CD4-positive, alpha-beta T cell treated with Interleukin-4 for 4 hours (primary cell): ENCODE measurements at places on chromosomes 16 and 17.

DNA sequence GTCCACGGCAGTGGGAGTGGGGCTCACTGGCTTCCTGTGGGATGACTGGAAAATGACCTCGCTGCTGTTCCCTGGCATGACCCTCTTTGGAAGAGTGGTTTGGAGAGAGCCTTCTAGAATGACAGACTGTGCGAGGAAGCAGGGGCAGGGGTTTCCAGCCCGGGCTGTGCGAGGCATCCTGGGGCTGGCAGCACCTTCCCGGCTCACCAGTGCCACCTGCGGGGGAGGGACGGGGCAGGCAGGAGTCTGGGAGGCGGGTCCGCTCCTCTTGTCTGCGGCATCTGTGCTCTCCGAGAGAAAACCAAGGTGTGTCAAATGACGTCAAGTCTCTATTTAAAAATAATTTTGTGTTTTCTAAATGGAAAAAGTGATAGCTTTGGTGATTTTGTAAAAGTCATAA is 7.8 kb upstream of the RNF213 start:
- DNase-seq, result peak; percentile 84

DNA sequence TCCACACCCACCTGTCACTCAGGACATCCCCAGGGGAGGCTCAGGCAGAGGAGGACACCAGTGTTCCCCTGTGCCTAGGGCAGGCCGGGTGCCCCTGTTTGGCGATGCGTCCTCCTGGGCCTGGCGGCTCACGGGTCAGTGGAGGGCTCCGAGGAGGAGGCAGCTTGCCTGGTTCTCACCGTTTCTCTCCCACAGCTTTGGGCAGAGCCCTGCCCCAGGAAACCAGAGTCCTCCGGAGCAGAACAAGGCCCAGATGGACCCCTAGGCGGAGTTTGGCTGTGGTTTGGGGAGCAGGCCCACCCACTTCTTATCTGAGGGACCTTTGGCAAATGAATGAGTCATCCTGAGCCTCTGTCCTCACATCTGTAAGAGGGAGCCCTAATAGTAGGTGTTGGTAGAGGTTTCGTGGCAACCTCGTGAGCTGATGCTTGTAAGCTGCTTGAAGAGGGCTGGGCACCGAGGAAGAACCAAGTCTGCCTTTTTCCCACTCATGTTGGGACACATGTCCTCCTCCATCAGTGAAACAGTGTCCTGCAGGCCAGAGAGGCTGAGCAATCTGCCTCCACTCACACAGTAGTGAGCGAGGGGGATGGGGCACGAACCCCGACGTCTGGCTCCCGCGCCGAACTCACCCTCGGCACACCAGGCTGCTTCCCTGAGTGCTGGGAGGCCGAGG is 247.0 kb upstream of the CIBAR2 start:
- DNase-seq, result no peak

DNA sequence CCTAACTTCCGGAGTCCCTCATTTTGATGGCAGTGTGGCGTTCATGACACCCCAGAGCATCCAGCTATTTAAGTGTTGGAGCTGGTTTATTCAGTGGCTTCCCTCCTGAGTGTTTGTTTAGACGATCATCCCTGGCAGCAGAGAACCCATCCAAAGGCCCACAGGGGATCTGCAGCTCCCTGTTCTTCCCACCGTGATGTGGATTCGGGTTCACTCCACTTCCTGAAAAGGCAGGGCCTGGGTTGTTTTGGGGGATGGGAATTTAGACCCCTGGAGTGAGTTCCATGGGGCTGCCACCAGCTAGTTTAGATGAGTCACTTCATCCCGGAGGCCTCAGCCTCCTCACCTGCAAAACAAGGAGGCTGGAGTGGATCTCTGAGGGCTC is 2.3 kb downstream of the KSR1 start:
- DNase-seq, result no peak

GRCh38 chr17:83151442-83152226 is 72.2 kb downstream of the METRNL start:
- no peak for DNase-seq

DNA sequence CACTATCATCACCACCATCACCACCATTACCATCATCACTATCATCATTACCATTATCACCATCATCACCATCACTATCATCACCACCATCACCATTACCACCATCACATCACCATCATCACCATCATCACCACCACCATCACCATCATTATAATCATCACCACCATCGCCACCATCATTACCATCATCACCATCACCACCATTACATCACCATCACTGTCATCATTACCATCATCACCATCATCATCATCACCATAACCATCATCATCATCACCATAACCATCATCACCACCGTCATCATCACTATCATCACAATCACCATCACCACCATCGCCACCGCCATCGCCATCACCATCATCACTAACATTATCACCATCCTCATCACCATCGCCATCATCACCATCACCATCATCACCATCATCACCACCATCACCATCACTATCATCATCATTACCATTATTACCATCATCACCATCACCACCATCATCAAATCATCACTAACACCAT is 4.9 kb upstream of the JPH3 start:
- DNase-seq, result no peak
